ENCODE measurements at places on chromosomes 4 and X.

GRCh38 chr4:86927843-86928395, 6.9 kb upstream of the AFF1 start:
- no peak for DNase-seq

DNA sequence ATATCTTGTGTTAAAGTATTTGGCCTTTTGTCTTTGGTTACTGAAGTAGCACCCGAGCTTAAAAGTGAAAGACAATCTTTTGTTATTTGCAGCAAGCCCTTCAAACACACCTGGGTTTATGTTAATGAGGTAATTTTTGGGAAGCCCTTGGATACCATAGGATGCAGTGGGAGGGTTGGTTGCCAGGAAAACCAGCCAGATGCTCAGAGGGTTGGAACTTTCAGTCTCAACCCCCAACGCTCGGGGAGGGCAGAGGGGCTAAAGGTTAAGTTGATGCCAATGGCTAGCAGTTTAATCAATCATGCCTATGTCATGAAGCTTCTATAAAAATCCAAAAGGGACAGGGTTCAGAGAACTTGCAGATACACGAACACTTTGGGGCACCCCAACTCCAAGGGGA, 17.2 kb upstream of the GPR173 start:
- DNase-seq = no peak

GRCh38 chr4:52957220-52957686, 95.1 kb downstream of the RASL11B start:
- DNase-seq = no peak

DNA sequence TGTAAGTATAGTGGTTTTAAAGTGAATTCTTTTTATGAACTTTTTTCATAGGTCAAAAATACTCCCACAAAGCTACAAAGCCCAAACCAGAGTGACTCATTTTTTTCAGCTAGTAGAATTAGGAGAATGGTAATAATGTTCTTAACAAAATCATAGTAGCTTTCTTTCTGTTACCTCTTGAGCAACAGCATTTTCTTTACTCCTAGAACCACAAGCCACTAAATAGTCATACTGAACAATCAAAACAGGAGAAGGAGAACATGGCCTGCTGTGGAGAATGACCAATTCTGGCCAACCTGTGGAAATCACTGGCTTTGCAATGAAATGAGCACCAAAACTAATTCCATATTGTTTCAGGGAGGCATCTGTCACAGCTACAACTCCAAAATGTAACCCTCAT, 112.9 kb downstream of the AMMECR1 start:
- DNase-seq = no peak

GRCh38 chr4:126752702-126753101, 880.1 kb upstream of the INTU start:
- DNase-seq = peak; percentile 5

GRCh38 chr4:39044956-39045826, 13.0 kb upstream of the TMEM156 start:
- peak; percentile 55 for DNase-seq

- DNase-seq = no peak
Observed at GRCh38 chr4:7360806-7361205, 73.9 kb downstream of the PSAPL1 start.

- peak; percentile 32 for DNase-seq
Observed at GRCh38 chr4:38582889-38583470, 81.0 kb upstream of the KLF3 start.

GRCh38 chr4:116413222-116413621, 672.2 kb downstream of the TRAM1L1 start:
- DNase-seq = peak; percentile 21

- DNase-seq = no peak
Observed at GRCh38 chrX:120727452-120727851, 97.6 kb upstream of the C1GALT1C1 start.

- DNase-seq = no peak
Observed at GRCh38 chrX:1159548-1159947, 52.9 kb downstream of the CRLF2 start.

- DNase-seq = no peak
Observed at GRCh38 chr4:3430524-3430923, 11.2 kb upstream of the HGFAC start.

GRCh38 chr4:113548303-113548702, 213.2 kb downstream of the CAMK2D start:
- no peak for DNase-seq

DNA sequence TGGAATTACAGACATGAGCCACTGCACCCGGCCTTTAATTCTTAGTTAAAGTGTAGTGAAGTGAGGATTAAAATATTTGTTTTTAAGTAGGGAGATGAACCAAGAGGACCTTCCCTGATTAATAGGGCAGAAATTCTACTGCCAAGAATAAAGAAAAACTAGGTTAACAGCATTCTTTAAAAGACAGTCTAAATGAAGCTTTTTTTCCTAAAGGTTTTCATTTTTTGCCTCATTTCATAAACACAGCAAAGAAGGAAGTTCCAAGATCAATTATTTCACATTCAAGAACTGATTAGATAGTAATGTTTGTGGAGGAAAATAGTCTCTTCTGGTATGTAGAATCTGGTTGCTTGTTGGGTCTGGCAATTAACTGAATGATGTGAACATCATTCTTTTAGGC, 112.1 kb upstream of the ARSJ start:
- DNase-seq = no peak

- no peak for DNase-seq
Observed at GRCh38 chr4:178293601-178294000, 851.4 kb upstream of the AGA start.

GRCh38 chr4:13988353-13989305, 361.1 kb upstream of the BOD1L1 start:
- no peak for DNase-seq

- DNase-seq = no peak
Observed at GRCh38 chr4:144970597-144970996, 127.4 kb downstream of the ANAPC10 start.

DNA sequence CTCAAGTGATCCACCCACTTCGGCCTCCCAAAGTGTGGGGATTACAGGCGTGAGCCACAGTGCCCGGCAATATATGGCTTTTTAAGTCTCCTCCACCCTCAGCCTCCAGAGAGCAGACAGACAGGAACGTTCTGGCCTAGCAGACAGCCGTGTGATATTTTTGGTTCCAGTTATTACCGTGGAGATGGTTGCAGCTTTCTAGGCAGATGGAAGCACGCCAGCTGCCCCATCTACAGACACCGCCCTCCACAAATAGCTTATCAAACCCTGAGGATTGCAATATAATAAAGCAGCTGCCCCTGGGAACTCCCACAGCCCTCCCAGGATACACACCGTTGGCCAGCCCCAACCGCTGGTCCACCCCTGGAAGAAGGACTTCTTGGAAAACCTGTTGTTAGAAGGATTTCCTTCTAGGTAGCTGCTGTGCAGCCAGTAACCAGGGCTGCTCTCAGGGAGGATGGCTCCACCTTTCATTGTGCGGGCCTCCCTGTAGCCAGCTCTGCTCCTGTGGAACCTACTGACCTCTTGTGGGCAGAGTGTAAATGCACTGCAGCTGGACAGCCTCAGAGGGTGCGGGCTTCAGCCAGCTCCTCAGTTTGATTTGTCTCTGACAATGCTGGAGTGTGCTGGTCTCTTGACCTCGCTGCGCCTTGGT, 44.0 kb downstream of the SLC25A5 start:
- DNase-seq = peak; percentile 30

- DNase-seq = no peak
Observed at GRCh38 chr4:26607776-26608175, 23.9 kb downstream of the TBC1D19 start.

GRCh38 chr4:15488658-15489470, 19.2 kb downstream of the CC2D2A start:
- no peak for DNase-seq

- DNase-seq = no peak
Observed at GRCh38 chr4:7917669-7918068, 22.0 kb downstream of the AFAP1 start.

DNA sequence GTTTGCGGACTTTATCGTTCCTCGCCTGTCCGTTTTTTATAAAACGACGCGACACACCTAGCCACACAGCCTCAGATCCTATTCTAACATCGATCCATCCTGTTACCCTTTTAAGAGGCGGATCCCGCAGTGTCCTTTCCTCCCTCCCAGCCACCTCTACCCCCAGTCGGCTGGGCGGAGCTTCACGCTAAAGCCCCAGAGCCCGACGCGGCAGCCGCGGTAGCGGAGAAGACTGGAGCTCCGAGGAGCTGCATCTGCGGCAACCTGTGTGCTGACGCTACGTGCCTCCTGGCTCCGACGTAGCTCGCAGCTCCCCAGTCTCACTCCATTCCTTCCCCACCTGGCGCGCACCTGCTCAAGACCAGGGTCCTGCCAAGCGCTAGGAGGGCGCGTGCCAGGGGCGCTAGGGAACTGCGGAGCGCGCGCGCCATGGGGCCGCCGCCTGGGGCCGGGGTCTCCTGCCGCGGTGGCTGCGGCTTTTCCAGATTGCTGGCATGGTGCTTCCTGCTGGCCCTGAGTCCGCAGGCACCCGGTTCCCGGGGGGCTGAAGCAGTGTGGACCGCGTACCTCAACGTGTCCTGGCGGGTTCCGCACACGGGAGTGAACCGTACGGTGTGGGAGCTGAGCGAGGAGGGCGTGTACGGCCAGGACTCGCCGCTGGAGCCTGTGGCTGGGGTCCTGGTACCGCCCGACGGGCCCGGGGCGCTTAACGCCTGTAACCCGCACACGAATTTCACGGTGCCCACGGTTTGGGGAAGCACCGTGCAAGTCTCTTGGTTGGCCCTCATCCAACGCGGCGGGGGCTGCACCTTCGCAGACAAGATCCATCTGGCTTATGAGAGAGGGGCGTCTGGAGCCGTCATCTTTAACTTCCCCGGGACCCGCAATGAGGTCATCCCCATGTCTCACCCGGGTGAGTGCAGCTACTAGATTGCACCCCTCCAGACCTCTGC, at the start of gene RNF128:
Gene RNF128, plus strand, starts transcription at position 217 of the 953 bp plus-strand sequence. Its CDS starts 213 bp downstream, at position 430.
- no peak for DNase-seq

- DNase-seq = no peak
Observed at GRCh38 chr4:7375427-7375826, 59.3 kb downstream of the PSAPL1 start.

GRCh38 chr4:23234018-23234417, 541.3 kb downstream of the GBA3 start:
- DNase-seq = no peak

DNA sequence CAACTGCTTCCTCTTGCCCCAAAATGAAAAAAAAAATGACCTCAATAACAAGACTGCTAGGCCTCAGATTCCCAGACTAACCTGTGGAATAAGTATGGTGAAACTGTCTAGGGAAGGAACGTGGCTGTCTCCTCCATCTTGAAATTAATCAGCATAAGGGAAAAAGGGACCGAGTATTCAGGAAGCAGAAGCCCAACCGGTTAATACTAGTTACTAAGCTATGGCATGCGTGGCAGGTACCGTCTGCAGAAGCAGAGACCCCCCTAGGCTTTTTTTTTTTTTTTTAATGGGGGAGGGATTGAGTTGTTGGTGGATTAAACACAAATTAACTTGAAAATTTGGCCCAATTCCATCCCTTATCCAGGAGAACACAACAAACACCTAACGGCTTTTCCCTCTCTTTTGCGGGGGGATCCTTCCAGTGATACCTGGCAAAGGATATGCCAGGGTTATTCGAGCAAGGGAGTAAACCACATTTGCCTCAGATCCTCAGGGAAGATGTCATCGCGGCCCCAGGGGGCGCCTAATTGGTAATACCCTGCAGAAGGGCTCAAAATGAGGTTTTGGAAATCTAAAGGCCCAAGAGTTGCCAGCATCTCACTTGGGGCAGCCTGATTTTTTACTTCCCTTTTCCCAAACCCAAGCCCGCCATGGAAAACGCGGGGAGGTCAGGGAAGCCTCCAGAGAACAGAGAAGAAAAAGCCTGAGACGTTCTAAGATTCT, 893 bp downstream of the RLIM start:
- peak; percentile 47 for DNase-seq

DNA sequence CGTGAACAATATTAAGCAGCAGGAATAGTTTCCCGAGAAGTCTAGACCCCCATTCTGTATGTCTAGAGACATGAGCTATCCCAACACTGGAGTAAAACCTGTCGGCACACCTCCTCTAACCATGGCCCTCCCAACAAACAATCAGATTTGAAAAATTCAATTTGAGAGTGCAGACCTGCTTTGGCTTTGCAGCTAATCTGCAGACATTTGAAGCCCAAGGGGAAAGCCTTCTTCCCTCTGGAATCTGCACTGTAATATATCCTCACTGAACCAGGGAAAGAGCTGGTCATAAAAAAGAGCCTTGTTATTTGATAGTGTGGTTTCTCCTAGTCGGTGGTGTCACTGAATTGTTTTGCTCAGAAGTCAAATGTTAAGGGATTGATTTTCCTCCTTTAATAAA, 44.6 kb upstream of the KLHL34 start:
- no peak for DNase-seq

DNA sequence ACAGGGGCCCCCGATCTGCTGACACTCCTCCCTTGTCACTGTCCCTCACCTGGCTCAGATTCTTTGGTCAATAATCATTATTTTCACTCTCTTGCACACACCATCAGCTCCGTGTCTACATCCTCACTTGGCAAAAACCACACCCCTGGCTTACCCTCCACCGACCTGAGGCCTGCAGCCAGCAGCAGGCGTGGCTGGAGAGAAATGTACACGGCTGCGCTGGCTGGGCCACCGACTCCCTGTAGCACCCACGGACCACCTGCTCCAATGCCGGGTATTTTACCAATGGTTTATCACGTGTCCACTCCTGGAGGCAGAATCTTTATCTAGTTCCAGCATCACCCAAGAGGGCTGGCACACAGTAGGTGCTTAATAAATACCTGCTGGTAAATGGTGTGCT, 98.4 kb downstream of the WFS1 start:
- no peak for DNase-seq

DNA sequence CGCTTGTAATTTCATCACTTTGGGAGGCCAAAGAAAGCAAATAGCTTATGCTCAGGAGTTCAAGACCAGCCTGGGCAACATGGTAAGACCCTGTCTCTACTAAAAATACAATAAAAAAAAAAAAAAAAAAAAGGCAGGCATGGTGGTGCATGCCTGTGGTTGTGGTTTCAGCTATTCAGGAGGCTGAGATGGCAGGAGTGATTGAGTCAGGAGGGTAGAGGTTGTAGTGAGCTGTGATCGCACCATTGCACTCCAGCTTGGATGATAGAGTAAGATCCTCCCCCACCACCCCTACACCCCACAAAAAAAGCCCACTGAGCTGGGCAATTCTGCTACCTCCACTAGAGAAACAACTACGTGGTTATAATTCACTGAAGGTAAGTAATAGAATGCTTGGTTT, 118.8 kb upstream of the PCDH18 start:
- DNase-seq = no peak

- DNase-seq = no peak
Observed at GRCh38 chrX:110600745-110601310, 194.8 kb downstream of the CHRDL1 start.

DNA sequence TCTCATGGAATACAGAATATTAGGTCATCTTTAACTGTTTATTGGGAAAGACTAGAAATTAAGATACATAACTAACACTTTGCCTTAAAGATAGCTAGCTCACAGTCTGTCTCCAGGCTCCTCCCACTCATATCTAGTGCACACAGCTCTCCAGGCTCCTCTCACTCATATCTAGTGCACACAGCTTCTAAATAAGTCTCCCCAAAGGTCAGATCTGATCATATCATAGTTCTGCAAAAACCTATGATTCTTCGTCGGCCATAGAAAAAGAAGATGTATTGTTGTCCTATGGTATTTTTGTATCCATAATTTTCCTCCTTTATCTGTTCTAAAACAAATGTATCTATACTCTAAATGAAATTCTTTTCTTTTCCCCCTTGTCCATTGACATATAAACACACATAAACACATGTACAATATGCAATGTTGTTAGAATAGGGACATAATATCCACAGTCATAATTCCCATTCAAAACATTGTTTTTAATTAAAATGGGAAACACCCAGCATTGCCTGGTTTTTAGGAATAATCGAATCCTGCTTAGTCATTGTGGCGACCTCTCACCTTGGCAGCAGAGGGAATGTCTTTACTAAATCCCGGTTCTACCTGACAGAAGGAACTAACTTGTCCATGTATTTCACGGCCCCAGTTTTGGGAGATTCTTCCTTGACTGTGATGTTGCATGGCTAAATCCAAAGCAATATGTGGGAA, 1282.0 kb downstream of the PCDH7 start:
- no peak for DNase-seq
